ENCODE measurements at places on chromosomes 3 and 15. TPM values are rescaled to one million over a fixed set of nuclear protein-coding genes. Genes with fewer than 3 reads are reported as not detected.

GRCh38 chr15:78838489-78838888, 27.2 kb upstream of the ADAMTS7 start:
- no peak for DNase-seq

DNA sequence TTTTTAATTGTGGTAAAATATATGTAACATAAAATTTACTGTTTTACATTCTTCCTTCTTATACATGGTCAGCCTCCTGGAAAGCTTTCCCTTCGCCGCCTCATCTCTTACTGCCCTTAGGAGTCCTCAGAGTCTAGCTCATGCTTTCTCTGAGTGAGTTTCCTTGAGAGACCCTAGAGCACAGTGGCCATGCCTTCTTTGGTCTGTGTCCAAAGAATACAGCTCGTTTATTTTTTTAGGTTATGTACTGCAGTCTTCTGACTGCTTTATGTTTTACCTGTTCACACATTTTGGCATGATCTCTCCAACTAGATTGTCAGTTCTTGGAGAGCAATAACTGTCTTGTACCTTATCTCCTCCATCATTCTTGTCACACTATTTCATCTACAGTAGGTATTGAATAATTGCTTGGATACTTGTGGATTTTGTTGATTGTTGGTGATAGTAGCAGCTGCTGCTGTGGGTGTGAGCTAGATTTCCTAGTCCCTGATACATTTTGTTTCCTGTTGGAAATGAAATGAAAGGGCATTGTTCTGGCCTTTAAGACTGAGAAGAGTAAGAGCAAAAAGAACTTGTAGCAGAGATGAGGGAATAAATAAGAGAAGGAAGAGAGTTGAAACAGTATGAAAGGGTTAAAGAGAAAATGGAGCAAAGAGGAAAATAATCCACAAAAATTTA, 10.9 kb downstream of the ARIH2 start:
- DNase-seq, result no peak

DNA sequence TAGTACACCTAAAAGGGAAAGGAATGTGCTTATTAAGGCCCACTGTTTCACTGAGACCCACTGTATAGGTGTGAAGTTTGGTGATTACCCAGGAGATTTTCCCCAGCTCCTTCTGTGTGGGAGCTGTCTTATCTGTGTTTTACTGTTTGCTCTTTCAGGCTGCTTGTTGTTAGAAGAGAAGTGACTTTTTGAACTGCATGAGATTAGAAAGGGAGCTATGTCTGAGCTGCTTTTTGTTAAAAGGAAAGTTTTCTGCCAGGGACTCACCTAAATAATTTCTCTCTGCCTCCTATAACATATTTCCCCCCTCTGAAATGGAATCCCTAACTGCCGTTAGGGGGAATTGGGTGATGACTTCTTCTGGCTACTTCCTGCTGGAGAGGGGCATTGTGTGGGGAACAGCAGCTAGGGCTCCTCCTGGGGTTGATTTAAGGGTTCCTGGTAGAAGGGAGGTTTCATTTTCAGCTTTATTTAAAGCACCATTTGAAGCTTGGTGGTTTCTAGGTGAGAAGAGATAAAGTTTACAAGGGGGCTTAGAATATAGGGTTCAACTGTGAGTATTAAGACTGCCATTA, 77.1 kb upstream of the ATP11B start:
- no peak for DNase-seq

DNA sequence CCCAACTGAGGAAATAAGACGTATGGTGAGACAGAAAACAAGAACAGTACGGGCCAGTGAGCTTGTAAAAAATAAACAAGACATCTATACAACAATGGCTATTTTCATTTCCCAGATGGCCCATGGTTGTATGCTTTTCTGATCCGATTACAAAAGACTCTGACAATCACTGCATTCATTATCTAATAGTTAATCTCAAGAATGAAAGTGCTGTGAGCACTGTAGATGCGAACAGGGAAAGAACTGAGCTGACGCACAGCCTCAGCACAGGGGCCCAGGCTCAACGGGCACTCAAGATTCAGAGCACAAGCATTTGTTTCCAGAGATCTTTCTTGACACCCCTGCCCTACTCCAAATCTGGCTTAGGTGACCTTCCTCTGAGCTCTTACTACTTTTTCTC, 6.9 kb downstream of the MTMR10 start:
- DNase-seq, result no peak

ZBTB47 gene
- total RNA-seq, result 80.2 TPM

TICRR gene
- total RNA-seq, result 0.16 TPM

- no peak for DNase-seq
Measured at GRCh38 chr15:52730173-52730572, 51.0 kb upstream of the ATOSA start.

FSD2 gene
- 144 TPM for total RNA-seq

MORC1 gene
- total RNA-seq, result not detected

PLS1 gene
- 2.5 TPM for total RNA-seq

SCN11A gene
- 0.08 TPM for total RNA-seq

GRCh38 chr3:32435911-32436815, 44.5 kb downstream of the CMTM7 start:
- DNase-seq, result no peak

HGD gene
- not detected for total RNA-seq

All from Right ventricle myocardium inferior (tissue), 1 donor.